Left hindlimb (tissue), 1 donor: ENCODE measurements at places on chromosomes 6 and 20.

GRCh38 chr6:86961455-86962200 lies 24.3 kb downstream of the HTR1E start:
- no peak for DNase-seq

DNA sequence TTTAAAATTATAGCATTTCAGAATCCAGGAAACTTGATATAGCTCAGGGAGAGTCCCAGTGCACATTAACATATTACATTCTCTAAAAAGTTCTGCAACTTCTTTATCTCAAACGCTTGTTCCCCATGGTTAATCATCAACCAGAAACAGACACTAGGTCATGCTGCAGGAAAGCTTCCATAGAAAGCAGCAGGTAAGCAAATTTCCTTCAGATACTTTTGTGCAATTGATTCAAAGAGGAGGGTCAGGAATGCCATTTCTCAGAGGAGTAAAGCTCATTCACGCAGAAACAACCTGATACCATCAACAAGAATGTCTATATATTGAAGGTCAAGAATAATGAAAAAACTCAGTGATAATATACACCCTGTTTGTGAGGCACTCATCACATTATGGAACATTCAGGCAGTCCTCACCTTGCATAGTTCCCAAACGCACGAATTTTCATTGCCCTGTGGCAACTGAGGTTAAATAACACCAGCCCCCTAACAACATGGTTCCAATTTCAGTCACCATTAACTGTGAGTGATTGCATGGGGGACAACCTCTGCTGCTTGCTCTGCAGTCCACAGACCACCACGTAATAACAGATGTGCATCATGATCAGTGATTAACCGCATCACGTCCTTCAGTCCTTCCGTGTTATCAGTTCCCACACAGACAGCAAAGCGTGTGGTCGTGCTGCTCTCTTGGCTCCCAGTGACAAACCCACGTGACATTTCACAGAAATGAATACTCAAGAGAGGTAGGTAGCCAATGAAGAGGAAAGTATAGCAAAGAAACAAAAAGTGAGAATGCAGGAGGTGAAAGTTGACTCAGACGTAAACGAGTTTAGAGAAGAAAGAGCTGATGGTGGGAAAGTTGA lies 95.7 kb downstream of the LY86 start:
- DNase-seq: no peak

DNA sequence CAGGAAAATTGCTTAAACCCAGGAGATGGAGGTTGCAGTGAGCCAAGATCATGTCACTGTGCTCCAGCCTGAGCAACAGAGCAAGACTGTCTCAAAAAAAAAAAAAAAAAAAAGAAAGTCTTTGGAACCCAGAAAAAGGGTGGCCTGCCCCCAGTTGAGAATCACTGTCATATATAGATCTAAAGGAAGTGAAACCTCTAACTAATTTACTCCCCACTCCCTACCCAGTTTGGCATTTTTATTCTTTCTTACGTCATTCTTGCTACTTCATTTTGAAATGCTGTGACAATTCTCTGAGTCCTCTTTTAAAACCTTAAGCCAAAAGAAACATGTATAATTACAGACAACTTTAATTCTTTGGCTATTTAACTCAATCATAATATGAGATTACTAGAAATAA lies 254.8 kb downstream of the CDC5L start:
- no peak for DNase-seq

- no peak for DNase-seq
Observed at GRCh38 chr6:150456466-150456865, 87.7 kb downstream of the IYD start.

GRCh38 chr6:85483846-85484245 lies 34.0 kb downstream of the NT5E start:
- no peak for DNase-seq

- no peak for DNase-seq
Observed at GRCh38 chr6:62978920-62979319, 232.3 kb upstream of the FKBP1C start.

DNA sequence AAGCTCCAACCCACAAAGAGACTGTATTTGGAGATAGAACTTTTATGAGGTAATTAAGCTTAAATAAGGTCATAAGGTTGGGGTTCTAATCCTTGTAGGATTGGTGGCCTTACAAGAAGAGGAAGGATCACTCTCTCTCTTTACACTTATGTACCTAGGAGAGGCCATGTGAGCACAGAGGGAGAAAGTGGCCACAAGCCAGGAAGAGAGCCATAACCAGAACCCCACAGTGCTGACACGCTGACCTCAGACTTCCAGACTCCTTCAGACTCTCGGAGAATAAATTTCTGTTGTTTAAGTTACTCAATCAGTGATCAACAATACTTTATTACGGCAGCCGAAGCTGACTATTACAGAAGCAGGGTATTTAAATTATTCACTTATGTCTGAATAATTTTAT lies 430.5 kb upstream of the EPHA7 start:
- no peak for DNase-seq
